Stimulated activated CD4-positive, alpha-beta T cell treated with anti-CD3 and anti-CD28 coated beads, Interleukin-1b, Interleukin-23, amount 100 ng/mL, for 1 hour (primary cell): ENCODE measurements at places on chromosomes 2 and 18.

DNA sequence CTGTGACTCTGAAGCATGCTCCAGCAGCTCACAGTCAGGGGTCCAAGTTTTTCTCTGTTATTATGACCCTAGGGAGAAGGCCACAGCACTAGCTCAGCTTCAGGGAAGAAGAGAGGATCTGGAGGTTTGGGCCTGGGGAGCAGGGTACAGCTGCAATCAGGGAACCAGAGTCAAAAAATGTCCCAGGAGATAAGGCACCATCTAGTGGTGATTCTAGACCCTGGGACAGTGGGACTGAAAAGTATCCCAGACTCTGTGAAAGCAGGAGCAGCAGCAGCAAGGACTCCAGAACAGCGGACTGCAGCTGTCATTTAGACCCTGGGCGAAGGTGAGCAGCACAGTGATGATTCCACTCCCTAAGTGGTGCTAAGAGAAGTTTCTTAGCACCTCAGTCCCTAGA, 278.4 kb upstream of the DDX18 start:
- no peak for DNase-seq

DNA sequence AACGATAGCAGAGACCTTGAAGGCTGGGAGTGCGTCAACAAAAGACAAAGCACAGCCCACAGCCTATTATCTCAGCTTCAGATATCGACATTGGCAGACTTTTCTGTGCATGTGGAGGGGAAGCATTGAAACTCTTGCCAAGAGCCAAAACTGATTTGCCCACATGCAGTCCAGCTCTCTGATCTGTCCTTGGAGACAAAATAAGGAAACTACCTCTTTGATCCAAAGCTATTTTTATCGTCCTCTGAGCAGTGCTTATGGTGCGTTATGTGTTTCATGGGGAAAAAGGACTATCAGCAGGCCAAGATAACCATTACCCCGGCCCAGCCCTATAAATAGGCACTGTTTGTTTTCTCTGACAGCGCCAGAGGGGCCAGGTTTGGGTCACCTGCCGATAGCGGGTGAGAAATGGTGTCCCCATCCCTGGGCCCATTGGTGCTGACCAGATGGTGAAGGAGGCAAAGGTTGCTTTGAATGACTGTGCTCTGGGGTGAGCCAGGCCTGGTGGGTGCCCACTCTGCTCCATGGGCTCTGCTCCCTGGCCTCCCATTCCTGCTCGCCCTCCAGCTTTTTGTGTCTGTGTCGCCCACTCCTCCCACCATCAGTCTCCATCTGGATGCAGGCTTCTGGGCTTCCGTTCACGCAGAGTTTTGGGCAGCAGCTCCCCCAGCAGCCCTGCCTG, 176.1 kb upstream of the HS6ST1 start:
- DNase-seq, result no peak

DNA sequence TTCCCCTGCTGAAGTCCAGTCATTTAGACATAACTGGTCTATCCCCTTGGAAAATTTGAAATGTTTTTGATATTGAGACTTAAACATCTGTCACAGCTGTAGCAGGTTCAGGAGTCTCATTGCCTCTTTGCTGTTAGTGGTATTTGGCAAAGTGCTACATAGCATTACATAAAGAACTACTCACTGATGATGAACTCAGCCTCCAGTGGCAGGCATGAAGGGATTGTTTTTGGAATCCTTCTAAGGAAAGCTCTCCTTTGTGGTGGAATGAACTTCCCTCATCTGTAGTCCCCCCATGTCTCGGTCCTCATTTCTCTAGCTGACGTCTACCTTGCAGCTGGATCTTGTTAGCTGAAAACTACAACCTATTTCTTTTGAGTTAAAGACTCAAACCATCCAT, 111.6 kb downstream of the TACR1 start:
- DNase-seq, result no peak

DNA sequence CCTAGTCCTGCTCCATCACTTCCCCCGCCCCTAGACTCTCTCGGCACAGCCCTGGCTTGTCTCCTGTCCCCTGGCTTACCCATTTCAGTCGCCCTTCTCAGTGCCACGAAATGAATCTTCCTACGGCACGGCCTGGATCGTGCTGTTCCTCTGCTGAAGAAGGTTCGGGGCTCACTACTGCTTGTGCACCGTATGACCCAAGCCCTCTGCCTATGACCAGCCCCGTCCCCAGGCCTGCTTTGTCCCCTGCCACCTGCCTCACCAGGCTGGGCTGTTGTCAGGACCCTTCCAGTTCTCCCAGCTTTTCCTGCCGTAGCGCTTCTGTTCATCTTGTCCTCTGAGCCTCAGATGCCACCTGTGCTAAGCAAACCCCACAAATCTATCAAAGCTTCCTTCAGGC, 13.9 kb downstream of the CHMP1B start:
- DNase-seq, result no peak

- DNase-seq, result no peak
These were observed 16.8 kb upstream of the LYPD6 start for GRCh38 chr2:149313512-149313972.
